Astrocyte of the hippocampus (primary cell): ENCODE measurements at places on chromosomes 16 and 17.

- DNase-seq, result no peak
Observed at GRCh38 chr17:45310380-45311324, 6.2 kb downstream of the MAP3K14 start.

DNA sequence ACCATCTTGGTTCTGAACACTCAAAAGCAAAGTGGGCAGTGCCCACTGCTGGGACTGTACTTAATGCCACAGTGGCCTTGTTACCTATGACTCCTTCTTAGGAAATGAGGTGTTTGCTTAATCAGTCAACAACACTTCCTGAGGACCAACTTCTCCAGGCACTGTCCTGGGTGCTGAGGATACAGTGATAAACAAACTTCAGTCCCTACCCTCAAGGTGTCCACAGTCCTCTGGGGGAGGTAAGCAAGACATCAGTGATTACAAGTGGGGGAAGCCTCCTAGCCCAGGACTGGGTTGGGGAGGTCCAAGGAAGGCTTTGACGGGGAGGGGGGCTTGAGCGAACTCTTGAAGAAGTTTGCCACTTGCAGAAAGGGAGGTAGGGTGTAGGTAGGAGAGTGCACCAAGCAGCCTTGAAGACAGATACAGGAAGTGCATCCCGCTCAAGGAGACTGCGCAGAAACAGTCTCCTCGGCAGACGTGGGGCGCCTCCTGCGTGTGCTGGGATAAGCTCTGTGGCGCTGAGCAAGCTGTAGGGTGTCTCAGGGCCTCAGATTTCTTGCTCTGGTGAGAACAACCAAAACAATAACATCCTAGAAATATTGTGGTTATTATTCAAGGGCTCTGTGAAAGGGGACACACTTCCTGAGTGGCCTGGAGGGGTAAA is 2.6 kb upstream of the ABCC3 start:
- no peak for DNase-seq

- DNase-seq, result no peak
Observed at GRCh38 chr17:29616300-29617048, 6.2 kb downstream of the CORO6 start.

GRCh38 chr17:19365833-19366636 is 3.5 kb upstream of the B9D1 start:
- DNase-seq, result no peak

DNA sequence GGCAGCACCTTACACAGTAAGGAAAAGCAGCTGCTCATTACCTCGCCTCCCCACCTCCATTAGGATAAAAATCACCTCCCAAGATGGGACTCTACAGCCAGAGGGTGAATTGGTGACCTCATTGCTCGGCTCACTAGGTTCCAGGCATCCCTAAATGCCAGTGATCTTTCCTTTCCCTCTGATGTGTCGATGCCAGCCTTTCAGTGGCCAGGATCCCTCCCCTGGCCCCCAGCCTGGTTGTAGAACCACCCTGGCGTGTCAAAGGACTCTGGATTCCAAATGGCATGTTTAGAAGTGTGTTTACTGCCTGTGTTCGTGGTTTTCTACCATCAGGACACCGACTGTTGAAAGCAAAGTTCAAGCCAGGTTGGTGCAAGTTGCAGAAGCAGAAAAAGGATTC is 72.1 kb upstream of the LYRM9 start:
- DNase-seq, result no peak

GRCh38 chr17:1590029-1590746 is 27.6 kb upstream of the PITPNA start:
- peak; percentile 92 for DNase-seq
